ENCODE measurements at places on chromosomes 13 and 19.

DNA sequence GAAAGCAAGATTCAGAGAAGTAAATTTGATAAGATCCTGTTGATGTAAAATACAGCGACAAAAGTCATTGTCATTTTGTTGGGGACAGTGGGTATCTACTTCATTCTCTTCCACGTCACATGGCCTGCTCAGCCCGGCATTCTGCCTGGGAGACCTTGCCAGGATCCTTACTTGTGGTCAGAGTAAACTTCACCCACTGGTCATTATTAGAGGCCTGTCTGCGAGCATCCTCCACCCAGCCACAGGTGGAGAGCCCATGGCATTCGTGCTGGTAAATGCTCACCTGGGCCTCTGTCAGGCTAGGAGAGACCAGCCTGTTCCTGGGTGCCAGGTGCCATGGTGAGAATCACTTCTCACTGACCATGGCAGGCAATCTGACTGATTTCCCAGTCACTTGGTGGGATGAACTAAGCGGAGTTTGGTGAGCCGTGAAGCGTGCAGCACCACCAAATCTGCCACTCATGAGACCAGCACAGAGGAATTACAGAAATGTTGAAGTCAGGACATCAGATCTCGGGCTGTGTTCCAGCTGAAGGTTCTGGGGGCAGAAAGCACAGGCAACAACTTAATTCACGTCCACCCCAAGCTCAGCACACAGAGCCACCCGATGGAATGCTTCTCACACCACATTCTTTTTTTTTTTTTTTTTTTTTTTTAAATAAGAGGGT, 107.0 kb downstream of the SIPA1L3 start:
- no peak overlapping the region for H3K27ac ChIP-seq
- H3K4me3 ChIP-seq: no peak overlapping the region
- no peak for DNase-seq
- no peaks in the 10 kb centered on the region for H3K4me1 ChIP-seq
- no peaks in the 10 kb centered on the region for H3K27me3 ChIP-seq

- no peaks in the 10 kb centered on the region for H3K36me3 ChIP-seq
- H3K4me3 ChIP-seq: no peak overlapping the region
- no peak for DNase-seq
- no peaks in the 10 kb centered on the region for H3K4me1 ChIP-seq
- H3K27ac ChIP-seq: no peak overlapping the region
Observed at GRCh38 chr13:36030670-36031331, 100.4 kb downstream of the DCLK1 start.

- no peaks in the 10 kb centered on the region for H3K27me3 ChIP-seq
- no peaks in the 10 kb centered on the region for H3K4me1 ChIP-seq
Observed at GRCh38 chr13:96684469-96684868, 309.8 kb downstream of the OXGR1 start.

- no peak overlapping the region for H3K4me3 ChIP-seq
- no peak overlapping the region for H3K27ac ChIP-seq
- H3K36me3 ChIP-seq: peaks cover 2% of the 10 kb centered on the region
- H3K27me3 ChIP-seq: no peaks in the 10 kb centered on the region
Observed at GRCh38 chr19:40356681-40357595, 8.4 kb downstream of the PLD3 start.

- no peaks in the 10 kb centered on the region for H3K4me1 ChIP-seq
- H3K36me3 ChIP-seq: no peaks in the 10 kb centered on the region
- H3K27me3 ChIP-seq: no peaks in the 10 kb centered on the region
- no peak overlapping the region for H3K4me3 ChIP-seq
Observed at GRCh38 chr13:101661839-101662238, 209.4 kb downstream of the ITGBL1 start.

- no peak for DNase-seq
- H3K27me3 ChIP-seq: peaks cover 9% of the 10 kb centered on the region
- H3K27ac ChIP-seq: no peak overlapping the region
- H3K4me3 ChIP-seq: no peak overlapping the region
- H3K36me3 ChIP-seq: no peaks in the 10 kb centered on the region
Observed at GRCh38 chr13:43335764-43336163, 312.4 kb downstream of the DNAJC15 start.

DNA sequence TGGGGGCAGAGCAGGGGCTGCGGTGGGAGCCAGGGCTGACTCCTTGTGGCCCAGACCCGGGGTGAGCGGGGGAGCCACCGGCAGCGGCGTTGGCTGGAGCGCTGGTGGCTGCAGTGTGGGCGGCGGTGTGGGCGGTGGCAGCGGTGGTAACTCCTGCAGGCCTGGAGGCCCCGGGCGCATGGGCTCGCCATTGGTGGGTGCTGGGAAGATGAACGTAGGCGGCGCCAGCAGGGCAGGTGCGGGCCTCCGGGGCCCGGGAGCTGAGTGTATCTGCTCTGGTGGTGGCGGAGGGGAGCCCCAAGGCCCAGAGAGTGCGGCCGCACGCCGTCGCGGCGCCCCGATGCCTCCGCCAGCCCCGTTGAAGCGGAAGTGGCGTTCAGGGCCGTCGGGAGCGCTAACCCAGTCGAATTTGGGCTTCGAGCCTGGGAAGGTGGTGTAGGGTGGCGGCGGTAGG, 2.0 kb downstream of the GGN start:
- peaks cover 34% of the 10 kb centered on the region for H3K36me3 ChIP-seq
- H3K27ac ChIP-seq: no peak overlapping the region
- DNase-seq: no peak

DNA sequence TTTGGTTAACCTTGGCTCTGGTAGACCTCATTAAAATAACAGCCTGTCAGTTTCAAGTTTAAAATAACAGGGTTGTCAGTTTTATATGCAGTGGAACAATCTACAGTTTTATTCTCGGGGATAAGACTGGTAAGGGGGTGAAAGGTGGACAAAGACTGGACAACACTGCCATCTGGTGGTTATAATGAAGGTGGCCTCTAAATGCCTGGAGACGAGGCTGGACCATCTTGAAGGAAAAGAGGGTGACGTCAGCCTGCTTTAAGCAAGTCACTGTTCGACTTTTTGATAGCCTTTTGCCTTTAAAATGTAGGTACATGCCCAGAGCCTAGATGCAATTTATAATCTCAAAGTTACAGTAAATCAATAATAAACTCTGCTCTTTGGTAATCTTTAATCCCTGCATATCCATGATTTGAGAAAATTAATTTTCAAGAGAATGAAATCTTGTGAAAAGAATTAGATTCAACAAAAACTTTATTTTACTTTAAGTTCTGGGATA, 117.0 kb downstream of the DCT start:
- H3K27me3 ChIP-seq: peaks cover 14% of the 10 kb centered on the region
- no peak overlapping the region for H3K27ac ChIP-seq
- peaks cover 8% of the 10 kb centered on the region for H3K4me1 ChIP-seq
- no peak overlapping the region for H3K4me3 ChIP-seq
- DNase-seq: peak; percentile 60
